ENCODE measurements at places on chromosomes 2 and 18.
A peak's percentile ranks its signal among the peaks of the same experiment; 100 is the strongest.

DNA sequence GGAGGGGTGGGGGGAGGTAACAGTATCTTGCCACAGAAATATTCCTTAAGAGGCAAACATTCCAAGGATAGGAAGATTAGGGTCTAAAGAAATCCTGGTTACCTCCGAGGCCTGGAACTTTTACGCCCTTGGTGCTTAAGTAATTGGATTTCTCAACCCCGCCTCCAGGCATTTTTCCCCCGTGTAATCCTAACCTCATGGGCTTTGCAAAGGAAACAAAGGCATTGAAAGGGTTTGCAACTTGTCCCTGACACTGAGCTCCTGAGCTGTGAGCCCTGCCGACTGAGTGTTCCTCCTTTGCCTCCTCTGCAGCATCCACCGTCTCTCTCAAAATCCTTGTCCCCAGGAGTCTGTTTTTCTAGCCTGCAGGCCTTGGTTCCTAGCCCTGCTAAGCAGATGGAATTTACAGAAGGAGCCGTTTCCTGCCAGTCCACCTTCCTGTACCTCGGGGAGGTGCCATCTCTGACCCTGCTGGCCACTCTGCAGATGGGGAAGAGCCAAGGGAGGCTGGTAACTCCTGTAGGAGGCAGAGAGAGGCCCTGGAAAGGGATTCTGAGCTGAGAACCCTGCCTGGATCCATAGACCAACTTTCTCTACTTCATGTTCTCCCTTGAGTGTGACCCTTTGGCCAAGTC lies 24.2 kb downstream of the TET3 start:
- no peak overlapping the region for H3K4me3 ChIP-seq
- no peak for DNase-seq
- no peaks in the 10 kb centered on the region for H3K27me3 ChIP-seq
- H3K36me3 ChIP-seq: no peaks in the 10 kb centered on the region

DNA sequence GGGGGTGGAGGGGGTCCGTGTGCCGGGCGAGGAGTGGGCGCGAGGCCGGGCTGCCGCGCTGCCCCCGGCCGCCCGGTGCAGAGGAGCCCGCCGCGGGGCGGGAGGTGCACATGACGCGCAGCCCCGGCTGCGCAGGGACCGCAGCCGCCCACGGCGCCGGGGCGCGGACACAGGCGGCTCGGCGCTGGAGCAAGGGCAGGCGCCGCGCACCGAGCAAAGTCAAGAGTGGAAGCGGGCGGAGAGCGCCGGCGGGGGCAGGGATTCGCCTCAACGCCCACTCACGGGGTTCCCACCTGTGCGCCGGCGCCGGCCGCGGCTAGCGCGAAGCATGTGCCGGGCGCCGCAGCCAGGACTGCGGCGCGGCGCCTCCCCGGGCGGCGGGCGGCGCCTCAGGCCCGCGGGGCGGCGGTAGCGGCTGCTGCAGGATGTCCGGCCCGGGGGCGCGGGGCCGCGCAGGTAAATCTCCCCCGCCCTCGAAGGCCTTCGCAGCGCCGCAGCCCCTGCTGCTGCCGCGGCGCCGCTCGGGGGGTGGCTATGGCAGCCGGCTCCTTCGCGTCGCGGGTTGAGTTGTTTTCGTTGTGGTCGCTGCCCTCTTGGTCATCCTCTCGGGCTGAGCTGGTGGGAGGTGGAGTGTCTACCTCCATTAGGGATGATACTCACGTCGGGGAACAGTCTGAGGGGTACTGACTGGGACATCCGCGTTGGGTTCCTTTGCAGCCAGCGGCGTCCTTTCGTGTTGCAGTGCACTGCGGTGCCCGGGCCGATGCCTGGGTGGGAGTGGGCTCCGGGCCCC lies 216.3 kb upstream of the DTNA start:
- peaks cover 30% of the 10 kb centered on the region for H3K4me1 ChIP-seq
- H3K36me3 ChIP-seq: no peaks in the 10 kb centered on the region
- peaks cover 5% of the 10 kb centered on the region for H3K27me3 ChIP-seq
- H3K27ac ChIP-seq: peak overlapping the region; percentile 95

- H3K4me1 ChIP-seq: peaks cover 10% of the 10 kb centered on the region
- H3K27me3 ChIP-seq: no peaks in the 10 kb centered on the region
- no peak overlapping the region for H3K4me3 ChIP-seq
Measured at GRCh38 chr2:8628179-8628865, 53.5 kb upstream of the ID2 start.

DNA sequence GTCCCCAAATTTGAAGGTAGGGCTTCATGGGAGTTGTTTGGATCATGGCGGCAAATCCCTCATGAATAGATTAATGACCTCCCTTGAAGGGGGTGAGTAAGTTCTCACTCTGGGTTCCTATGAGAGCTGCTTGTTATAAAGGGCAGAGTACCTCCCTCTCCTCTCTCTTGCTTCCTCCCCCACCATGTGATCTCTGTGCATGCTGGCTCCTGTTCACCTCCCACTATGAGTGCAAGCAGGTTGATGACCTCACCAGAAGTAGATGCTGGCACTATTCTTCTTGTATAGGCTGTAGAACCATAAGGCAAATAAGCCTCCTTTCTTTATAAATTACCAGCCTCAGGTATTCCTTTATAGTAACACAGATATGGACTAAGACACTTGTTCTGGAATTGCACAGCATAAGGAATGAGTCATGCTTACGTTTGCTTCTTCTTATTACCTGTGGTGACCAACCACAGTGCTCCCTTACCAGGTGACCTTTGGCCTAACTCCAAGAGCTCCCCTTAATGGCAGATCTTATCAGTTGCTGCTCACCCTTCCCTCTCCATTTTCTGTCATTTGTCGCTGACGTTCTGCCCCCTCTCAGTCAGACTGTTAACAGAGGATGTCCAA lies 559.5 kb upstream of the GCFC2 start:
- H3K36me3 ChIP-seq: no peaks in the 10 kb centered on the region
- no peaks in the 10 kb centered on the region for H3K27me3 ChIP-seq
- no peak overlapping the region for H3K4me3 ChIP-seq
- no peaks in the 10 kb centered on the region for H3K4me1 ChIP-seq
- DNase-seq: no peak

DNA sequence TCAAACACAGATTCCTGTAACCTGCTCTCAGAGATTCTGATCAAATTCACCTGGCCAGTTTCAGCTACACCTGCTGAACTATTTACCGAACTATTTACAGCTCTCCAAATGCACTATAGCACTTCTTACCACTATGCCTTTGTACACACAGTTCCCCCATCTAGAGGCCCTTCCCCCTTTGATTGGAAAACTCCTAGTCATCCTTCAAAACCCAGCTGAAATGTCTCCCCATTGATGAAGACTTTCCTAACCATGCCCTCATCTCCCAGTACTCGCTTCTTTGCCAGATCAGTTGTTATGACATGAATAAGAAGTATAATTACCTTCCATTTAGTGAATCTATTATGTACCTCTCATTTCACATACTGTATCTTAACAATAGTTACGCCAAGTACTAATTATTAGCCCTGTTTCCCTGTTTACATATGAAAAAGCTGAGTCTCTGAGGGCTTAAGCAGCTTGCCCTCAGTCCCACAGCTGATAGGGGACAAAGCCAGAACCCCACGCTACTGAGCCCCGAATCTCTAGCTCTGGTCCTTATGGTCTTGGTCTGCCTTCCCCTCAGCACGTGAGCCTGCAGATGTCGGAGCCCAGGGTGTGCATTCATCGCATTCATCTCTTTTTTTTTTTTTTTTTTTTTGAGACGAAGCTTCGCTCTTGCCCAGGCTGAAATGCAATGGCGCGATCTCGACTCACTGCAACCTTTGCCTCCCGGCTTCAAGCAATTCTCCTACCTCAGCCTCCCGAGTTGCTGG lies 64.7 kb upstream of the ASAP2 start:
- H3K4me3 ChIP-seq: no peak overlapping the region
- H3K4me1 ChIP-seq: peaks cover 13% of the 10 kb centered on the region
- H3K27me3 ChIP-seq: peaks cover 12% of the 10 kb centered on the region
- H3K36me3 ChIP-seq: no peaks in the 10 kb centered on the region
- no peak for DNase-seq

GRCh38 chr2:222241128-222241870 lies 57.5 kb downstream of the PAX3 start:
- H3K4me3 ChIP-seq: no peak overlapping the region
- peaks cover 11% of the 10 kb centered on the region for H3K4me1 ChIP-seq
- peaks cover 31% of the 10 kb centered on the region for H3K27me3 ChIP-seq
- no peak for DNase-seq

DNA sequence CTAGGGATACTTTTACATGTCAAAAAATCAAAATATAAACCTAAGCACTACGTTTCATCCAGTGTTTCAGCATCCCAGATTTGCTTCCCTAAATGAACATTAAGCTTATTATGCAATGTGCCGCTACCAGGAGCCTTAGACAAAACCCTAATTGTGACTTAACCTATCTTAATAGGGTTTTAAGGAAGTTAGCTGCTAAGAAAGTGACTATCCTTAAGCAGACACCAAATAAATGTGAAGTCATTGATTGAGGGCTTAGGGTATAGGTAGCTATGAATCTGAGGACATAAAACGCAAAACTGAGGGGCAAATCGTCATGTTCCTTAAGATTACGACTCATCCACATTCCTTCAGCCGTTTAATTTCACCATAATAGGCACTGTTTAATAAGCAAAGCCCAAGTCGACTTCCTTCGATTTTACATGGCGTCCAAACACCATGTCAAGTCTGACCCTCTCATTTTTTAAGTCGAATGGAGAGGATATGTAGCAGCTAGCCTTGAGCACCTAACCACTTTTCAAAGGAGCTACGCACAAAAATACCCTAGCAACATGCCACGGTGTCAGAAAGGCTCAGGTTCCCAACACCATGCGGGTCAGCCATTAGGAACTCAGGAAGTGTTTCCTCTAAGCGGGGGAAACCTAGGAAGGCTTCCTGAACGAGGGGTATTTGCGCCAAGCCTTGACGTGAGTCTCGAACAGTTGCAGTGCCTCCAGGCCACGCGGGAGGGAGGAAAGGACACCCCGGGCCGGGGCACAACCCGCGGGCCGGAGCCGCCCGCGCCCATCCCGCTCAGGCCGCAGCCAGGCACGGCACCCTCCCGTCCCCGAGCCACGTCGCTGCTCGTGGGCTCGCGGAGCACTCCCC lies 1.0 kb downstream of the HDLBP start:
- no peaks in the 10 kb centered on the region for H3K36me3 ChIP-seq
- H3K27ac ChIP-seq: peak overlapping the region; percentile 100
- no peak for DNase-seq
- H3K27me3 ChIP-seq: no peaks in the 10 kb centered on the region
- peaks cover 80% of the 10 kb centered on the region for H3K4me1 ChIP-seq
- peak overlapping the region; percentile 82 for H3K4me3 ChIP-seq

- H3K27ac ChIP-seq: no peak overlapping the region
- DNase-seq: no peak
- H3K36me3 ChIP-seq: peaks cover 6% of the 10 kb centered on the region
- no peak overlapping the region for H3K4me3 ChIP-seq
Measured at GRCh38 chr2:214737188-214737587, 72.3 kb downstream of the BARD1 start.

- H3K36me3 ChIP-seq: no peaks in the 10 kb centered on the region
- H3K27me3 ChIP-seq: no peaks in the 10 kb centered on the region
- H3K4me1 ChIP-seq: peaks cover 53% of the 10 kb centered on the region
- DNase-seq: no peak
- no peak overlapping the region for H3K27ac ChIP-seq
Measured at GRCh38 chr18:44799382-44799906, 118.8 kb downstream of the SETBP1 start.

DNA sequence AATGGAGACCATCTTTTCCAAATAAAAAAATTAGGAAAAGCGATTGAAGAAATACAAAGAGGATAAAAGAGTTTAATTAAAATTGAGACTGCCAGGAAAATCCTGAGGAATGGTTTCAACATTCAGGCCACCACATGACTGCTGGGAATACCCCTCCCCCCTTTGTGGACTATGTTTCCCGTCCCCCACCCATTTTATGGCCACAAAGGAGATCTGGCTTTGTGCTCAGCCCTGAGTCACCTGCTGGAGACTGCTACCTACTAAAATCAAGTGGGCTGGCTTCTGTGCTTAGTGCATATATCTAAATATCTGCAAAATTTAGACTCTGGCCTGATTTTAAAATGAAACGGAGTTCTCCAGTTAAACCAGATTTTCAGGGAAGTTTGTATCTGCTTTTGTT lies 10.1 kb downstream of the RND3 start:
- H3K4me1 ChIP-seq: peaks cover 100% of the 10 kb centered on the region
- peak overlapping the region; percentile 97 for H3K27ac ChIP-seq
- H3K4me3 ChIP-seq: peak overlapping the region; percentile 36
- H3K27me3 ChIP-seq: no peaks in the 10 kb centered on the region
- DNase-seq: no peak

GRCh38 chr2:25964891-25965290 lies 17.4 kb downstream of the KIF3C start:
- no peak for DNase-seq
- no peak overlapping the region for H3K4me3 ChIP-seq
- peaks cover 30% of the 10 kb centered on the region for H3K4me1 ChIP-seq
- H3K27ac ChIP-seq: no peak overlapping the region
- H3K36me3 ChIP-seq: no peaks in the 10 kb centered on the region
- no peaks in the 10 kb centered on the region for H3K27me3 ChIP-seq

GRCh38 chr2:9937968-9938367 lies 13.5 kb upstream of the GRHL1 start:
- no peak overlapping the region for H3K27ac ChIP-seq
- DNase-seq: no peak
- no peak overlapping the region for H3K4me3 ChIP-seq

DNA sequence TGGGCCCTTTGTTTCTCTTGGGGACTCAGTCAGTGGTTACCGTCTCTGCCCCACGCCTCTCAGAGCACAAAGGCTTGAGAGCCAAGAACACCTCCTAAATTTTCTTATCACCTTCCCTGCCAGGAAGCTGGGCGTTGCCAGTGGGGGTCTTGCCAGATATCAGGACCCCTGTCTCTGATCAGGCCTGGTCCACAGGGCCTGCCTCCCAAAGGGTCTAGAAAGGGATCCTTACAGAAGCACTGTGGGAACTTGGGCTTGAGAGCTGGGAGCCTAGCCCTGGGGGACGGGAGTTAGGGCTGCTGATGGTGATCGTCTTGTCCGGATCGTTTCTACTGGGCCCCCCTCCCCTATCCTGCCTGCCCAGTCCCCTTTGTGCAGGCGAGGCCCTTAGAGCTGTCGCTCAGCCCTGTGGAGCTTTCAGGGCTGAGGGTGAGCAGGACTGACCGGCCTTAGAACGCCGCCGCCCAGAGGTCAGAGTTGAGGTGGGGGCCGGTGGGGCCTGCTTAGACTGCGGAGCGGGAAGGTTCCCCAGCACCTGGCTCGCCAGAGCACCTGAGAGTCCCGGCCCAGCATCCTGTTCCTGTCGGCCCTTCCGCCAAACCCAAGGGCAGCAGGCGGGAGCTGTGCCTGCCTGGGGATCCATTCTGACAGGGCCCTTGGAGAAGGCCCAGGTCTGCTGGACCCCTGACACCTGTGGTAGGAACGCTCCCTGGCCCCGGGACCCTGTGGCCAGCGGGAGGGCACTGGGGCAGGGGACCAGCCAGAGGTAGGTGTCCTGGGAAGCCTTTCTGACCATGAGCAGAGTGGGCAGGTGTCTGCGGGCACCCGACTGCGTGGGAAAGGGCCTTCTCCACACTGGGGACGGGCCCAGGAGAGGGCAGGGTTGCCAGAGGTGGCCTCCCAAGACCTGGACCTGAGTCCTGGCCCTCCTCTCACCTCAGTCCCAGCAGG lies 956 bp downstream of the ESPNL start:
- H3K27ac ChIP-seq: no peak overlapping the region
- H3K27me3 ChIP-seq: no peaks in the 10 kb centered on the region
- H3K4me1 ChIP-seq: peaks cover 9% of the 10 kb centered on the region
- H3K36me3 ChIP-seq: no peaks in the 10 kb centered on the region
